ENCODE measurements at places on chromosomes 4 and X.

DNA sequence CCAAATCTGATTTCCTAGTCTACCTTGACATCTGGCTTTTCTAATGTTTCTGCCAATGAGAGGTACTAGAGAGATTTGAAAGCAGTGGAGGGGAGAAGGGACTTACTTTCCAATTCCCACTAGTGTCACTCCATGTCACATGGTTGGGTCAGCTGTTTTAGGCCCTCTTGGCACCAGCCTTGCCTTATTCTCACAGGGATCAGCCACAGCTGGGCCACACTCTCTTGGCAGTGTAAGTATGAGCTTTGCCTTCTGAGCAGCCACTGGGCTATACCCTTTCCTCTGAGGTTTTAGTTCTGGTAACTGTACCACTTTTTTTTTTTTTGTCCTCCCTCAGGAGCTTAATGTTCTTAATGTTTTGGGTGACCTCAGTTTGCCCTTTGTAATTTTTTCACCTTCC, 10.2 kb upstream of the ADH1C start:
- DNase-seq, result no peak

- DNase-seq, result no peak
These were observed 133.4 kb downstream of the ATG4A start for GRCh38 chrX:108224727-108225621.

GRCh38 chr4:138449938-138450337, 207.8 kb upstream of the SLC7A11 start:
- no peak for DNase-seq

DNA sequence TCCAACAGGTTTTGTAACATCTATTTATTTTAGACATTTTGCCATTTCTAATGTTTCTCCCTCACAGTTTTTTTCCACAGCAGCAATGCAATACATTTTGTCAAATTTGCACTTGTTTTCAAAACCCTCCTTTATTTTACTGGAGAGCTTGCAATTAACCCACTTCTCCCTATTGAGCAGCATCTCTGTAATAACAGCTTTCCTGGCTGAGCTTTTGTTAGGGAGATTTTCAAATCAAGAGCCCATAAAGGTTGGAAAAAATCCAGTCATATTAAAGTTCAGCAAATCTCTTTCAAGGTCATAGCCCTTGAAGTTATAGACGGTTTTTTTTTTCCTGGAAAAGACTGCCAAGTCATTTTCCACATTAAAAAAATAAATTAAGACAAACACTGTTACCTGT, 450.6 kb upstream of the TENM3 start:
- DNase-seq, result no peak

DNA sequence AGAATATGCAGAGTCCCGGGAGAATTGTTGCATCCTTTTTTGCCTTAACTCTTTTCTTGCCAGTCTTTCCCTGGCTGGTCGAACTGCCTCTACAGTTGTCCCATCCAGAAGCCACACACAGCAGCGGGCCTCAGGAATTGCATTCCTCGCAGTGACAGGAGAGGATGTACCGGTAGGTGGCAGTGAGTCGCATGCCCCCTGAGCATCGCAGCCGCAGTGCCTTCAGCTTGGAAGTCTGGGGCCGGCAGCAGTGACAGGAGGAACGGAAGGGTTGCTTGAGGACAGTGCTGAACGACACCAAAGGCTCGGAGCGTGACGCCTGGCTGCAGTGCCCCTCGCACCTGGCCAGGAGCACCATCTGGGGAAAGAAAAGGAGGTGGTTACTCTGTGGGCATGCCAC, 23.5 kb downstream of the NDP start:
- DNase-seq, result peak; percentile 12

GRCh38 chr4:42523066-42523718, 125.9 kb downstream of the SHISA3 start:
- DNase-seq, result no peak

GRCh38 chrX:1397001-1397400, 5.1 kb upstream of the SLC25A6 start:
- DNase-seq, result no peak

DNA sequence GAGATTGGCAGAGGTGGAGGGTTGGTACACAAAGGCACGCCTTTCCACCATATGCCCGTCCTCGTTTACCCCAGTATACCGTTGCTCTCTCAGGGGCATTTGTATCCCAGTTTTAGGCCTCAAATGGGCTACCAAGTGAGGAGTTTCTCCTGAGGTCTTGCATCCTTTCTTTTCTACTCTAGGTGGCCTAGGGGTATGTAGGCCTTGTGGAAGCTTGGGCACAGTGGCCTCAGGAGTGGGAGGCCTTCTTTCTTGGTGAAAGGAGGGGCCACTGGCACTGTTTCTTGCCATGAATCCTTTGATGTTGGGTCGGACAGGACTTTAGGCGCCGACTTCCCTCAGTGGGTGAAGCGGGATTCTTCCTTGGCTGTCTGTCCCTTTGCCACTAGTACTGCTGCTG, 15.3 kb upstream of the MAGIX start:
- no peak for DNase-seq

- DNase-seq, result no peak
These were observed 64.5 kb upstream of the ANKRD50 start for GRCh38 chr4:124777007-124777406.

DNA sequence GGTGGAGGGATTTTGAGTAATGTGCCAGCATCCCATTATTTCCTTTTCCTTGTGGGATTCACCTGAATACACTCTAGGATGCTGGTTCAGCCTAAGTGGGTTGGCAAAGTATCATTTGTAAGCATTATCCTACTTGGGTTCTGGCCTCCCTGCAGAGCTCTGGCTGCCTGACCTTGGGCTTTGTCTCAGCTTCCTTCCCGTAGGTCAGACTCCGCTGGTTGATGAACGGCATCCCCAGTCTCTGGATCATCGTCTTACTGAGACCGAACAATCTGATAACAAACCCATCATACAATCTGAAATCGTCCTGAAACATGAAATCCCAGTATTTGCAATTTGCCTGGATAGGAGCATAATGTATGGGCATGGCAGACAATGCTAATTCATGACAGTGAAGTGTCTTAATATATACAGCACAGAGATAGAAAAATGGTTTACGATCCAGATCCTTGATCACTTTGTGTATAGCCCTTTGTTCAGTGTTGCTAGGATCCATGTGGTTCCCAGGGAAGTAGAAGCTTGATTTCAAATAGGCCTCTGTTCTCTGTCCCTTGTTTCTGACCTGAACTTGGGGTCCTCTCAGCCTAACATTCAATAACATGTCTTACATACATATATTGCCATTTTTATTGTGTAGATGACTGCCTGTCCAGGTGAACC, 5.5 kb downstream of the MID2 start:
- DNase-seq, result no peak

DNA sequence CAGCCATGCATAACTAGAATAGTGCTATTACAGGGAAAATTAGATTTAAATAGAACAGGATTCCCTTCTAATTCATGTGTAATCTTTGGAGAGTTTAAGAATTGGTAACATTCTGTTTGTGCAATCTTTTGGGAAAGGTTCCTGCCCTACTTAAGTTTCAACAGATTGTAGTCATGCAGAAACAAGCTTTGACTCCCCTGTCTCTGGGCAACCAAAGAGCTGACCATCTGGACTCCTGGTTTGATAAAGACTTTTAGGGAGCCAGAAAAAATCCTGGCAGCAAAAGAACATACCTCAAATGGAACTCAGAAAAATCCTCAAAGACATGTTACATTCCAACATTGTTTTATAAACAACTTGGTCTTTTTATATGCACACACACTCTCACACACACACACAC, 191.1 kb upstream of the NEIL3 start:
- no peak for DNase-seq

DNA sequence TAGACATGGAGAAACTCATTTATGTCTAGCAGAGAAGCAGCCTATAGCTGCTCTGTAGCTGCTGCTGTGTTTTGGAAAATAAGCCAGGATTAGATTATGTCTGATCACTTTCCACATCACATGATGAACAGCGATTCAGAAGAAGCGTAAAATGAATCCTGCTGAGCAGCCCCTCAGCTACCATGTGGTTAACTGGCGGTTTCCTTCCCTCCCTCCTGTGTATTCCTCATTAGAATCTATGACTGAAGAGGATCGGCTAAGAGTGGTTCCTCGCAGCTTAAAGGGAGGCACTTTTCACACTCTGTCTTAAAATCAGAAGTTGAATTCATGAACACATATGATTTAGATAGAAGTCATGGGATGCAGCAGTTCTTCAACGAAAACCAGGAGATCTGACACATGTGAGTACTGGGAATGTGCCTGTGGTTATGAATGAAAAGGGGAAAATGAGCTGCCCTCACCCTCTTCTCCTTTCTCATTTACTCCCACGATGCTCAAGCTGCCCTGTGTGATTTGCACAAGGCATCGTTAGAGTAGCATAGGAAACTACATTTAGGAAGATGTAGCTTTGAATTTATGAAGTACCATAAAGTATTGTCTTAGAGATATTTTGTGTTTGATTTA, at the start of gene PPEF1:
Gene PPEF1, plus strand, starts transcription at position 220 of the 624 bp plus-strand sequence. Its CDS starts 136 bp downstream, at position 356.
- no peak for DNase-seq

DNA sequence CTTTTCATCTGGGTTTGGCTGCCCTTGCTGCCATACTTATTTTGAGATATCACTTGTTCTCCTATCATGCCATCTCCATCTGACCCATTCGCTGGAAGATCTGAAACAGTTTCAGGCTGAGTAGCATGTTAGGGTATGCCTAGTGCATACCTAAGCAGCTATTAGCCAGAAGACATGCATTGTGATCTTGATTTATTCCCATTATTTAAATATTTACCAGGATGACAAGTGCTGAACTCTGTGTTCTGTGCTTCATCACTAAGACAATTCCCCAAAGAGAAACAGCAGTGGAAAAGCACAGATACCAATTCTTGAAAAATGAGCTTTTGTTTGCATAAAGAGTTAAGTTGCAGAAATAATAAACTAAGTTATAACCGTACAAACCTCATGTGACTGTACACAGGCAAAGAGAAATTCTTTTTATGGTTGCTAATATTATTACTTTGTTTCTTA, 271.0 kb upstream of the ARSJ start:
- no peak for DNase-seq

- no peak for DNase-seq
These were observed 96.1 kb upstream of the VCX start for GRCh38 chrX:7746856-7747255.

GRCh38 chrX:31130457-31131220, 58.8 kb upstream of the FTHL17 start:
- no peak for DNase-seq

DNA sequence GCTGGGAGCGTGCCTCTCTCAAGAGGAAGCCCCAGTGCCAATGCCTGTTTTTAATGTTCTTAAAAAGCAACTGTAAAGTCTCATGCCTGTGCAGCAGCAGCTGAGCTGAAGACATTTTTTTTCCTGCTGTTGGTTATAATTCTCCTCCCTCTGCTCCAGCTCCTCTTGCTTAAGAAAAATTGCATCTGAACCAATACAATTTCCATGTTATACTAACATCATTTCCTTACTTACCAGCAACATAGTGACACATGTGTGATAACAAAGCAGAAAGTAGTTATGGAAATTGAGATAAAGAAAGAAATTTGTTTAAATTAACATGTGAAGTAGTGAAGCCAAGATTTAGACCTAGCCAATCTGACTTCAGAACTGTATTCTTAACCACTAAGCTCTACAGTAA, 101.4 kb downstream of the TBC1D19 start:
- no peak for DNase-seq

DNA sequence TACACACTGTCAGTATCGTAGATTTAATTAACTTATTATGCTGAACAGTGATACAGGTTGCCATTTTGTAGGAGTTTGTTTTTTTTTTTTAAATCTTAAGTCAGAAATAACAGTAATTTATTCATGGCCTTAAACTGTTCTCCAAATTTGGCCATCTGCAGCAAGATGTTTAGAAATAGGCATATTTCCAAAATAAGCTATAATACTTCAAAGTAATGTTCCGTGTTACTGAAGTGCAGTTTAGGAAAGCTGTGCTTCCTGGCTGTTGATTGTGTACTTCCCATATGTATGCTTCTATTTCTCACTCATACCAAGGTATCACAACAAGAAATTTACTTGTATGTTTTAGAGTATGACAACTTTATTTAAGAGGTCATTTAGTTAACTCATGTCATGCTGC, 28.9 kb downstream of the CPEB2 start:
- no peak for DNase-seq

GRCh38 chr4:53505947-53506346, 85.3 kb downstream of the LNX1 start:
- no peak for DNase-seq

DNA sequence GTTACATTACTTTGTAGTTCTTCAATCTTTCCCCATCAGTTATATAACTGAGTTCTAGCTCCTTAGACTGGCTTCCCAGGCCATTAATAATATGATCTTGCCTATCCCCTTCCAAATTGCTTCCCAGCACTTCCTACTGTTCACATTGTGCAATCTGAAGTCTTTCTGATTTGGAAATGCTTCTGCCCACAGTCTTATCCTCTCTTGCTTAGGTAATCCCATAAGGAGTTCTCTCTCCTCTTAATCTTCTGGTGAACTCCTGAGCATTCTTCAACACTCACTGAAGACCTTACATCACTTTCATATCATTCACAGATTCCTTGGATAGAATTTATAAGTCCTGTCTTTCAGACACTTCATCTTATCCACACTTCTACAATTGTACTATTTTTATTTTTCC, 132.7 kb upstream of the TTC29 start:
- no peak for DNase-seq

DNA sequence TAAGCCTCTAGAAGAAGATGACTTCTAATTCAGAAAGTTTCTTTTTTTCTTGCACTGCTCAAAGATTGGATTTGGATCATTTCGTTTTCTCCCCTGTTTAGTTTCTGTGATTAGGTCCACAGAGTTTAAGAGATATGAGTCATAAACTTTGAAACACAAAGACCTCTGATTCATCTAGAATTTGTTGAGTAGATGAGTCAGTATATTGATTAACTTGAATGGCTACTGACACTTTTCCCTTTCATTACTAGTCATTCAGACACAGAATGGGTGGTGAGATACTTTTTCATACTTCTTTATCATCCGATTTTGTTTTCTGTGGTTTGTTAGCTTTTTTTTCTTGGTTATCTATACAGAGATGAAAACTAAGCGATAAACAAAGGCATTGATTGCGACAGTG, 34.1 kb upstream of the AFF2 start:
- DNase-seq, result no peak

GRCh38 chr4:12679217-12679616, 804.9 kb downstream of the RAB28 start:
- no peak for DNase-seq

GRCh38 chr4:138948918-138949317, 66.7 kb upstream of the NOCT start:
- DNase-seq, result no peak

DNA sequence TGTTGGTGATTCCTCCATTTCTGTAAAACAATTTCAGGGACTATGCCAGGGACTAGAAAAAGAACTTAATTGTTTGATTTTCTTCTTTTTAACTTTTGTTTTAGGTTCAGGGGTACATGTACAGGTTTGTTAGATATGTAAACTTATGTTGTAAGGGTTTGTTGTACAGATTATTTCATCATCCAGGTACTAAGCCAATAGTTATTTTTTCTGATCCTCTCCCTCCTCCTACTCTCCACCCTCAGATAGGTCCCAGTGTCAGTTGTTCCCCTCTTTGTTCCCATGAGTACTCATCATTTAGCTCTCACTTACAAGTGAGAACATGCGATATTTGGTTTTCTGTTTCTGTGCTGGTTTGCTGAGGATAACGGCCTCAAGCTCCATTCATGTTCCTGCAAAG, 70.8 kb upstream of the BOD1L1 start:
- no peak for DNase-seq

GRCh38 chrX:56226980-56227379, 5.2 kb upstream of the KLF8 start:
- no peak for DNase-seq

GRCh38 chr4:22476011-22476410, 39.9 kb downstream of the ADGRA3 start:
- DNase-seq, result no peak

Measured in CD14-positive monocyte (primary cell).